ENCODE measurements at places on chromosomes 16 and 17. TPM values are rescaled to one million over a fixed set of nuclear protein-coding genes. Genes with fewer than 3 reads are reported as not detected.

DNA sequence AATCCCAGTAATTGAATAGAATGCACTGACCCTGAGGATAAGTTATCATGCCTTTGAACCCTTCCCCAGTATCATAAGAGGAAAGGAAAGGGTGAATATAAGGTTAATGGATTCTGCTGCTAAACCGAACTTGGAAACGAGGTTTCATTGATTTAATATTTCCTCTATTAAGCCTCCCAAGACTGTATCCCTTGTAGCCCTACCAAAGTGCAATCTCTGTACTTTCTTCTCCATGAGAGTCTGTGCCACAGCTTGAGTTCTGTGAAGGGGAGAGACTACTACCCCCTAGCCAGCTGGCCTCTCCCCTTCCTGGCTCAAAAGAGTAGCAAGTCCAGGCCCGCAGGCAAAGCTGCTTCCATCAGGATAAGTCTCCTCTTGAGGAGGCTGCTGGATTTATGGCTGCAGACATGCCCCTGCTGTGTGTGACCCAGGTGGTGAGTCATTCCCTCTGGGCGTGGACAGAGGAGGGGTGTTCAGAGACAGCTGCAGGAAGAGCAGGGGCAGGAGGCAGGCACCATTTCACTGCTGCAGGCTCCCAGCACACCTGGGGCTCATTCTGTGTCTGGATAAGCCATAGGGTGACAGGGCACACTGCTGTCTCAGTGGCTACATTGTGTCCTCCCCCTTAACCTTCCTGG, 58.4 kb downstream of the TOM1L2 start:
- no peaks in the 10 kb centered on the region for H3K4me1 ChIP-seq
- H3K27me3 ChIP-seq = no peaks in the 10 kb centered on the region
- no peak overlapping the region for H3K27ac ChIP-seq

The NPIPB8 gene
- total RNA-seq = not detected

DNA sequence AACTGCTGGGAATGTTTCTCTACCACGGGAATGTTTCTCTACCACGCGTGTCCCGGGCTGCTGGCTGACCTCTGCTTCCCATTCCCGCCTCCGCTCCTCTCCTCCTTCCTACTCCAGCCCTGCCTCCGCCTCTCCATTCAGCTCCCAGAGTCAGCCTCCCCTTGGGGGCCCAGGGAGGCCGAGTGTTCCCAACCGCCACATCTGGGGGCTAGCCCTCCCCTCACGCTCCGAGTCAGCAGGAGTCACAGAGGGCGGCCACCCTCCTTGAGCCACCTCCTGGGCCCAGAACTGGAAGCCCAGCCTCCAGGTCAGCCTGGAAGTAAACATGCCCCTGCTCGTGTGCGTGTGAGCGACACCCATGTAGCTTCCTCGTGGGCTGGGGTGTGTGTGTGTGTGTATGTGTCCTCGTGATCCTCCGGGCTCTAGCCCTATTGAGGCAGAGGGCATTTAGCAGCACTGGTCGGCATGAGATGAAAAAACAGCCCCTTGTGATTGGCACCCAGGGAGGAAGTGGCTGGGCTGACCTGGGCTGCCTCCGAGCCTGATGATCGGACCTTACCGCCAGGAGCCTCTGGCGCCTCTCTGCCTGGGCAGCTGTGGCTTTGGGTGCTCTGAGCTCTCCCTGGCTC, 7.3 kb downstream of the CYGB start:
- no peaks in the 10 kb centered on the region for H3K27me3 ChIP-seq
- no peak overlapping the region for H3K4me3 ChIP-seq
- no peaks in the 10 kb centered on the region for H3K36me3 ChIP-seq
- DNase-seq = no peak
- no peak overlapping the region for H3K27ac ChIP-seq

GRCh38 chr17:78305801-78306200, 54.1 kb downstream of the SOCS3 start:
- no peak overlapping the region for H3K27ac ChIP-seq
- DNase-seq = no peak
- H3K4me3 ChIP-seq = no peak overlapping the region
- peaks cover 4% of the 10 kb centered on the region for H3K36me3 ChIP-seq
- H3K27me3 ChIP-seq = no peaks in the 10 kb centered on the region
- no peaks in the 10 kb centered on the region for H3K4me1 ChIP-seq

- H3K36me3 ChIP-seq = no peaks in the 10 kb centered on the region
- no peak overlapping the region for H3K4me3 ChIP-seq
- DNase-seq = no peak
- H3K27me3 ChIP-seq = no peaks in the 10 kb centered on the region
- no peaks in the 10 kb centered on the region for H3K4me1 ChIP-seq
- no peak overlapping the region for H3K27ac ChIP-seq
Observed at GRCh38 chr16:82703161-82703560, 76.4 kb downstream of the CDH13 start.
